Activated T-helper 1 cell treated with anti-CD3 and anti-CD28 coated beads, Interleukin-12 subunit alpha, Interleukin-12 subunit beta, Interleukin-2, Interleukin-4 antibody, amounts not matched to agents 30 ng/mL and 10 ng/mL and 1 ng/mL, durations not matched to agents 14 hours and 24 hours and 36 hours (primary cell): ENCODE measurements at places on chromosomes 5 and 9. TPM values are rescaled to one million over a fixed set of nuclear protein-coding genes. Genes with fewer than 3 reads are reported as not detected.

The PPP3R2 gene
- total RNA-seq = not detected in 2 replicates

The C5orf24 gene
- total RNA-seq = 42.2 and 43.2 TPM in 2 replicates

DNA sequence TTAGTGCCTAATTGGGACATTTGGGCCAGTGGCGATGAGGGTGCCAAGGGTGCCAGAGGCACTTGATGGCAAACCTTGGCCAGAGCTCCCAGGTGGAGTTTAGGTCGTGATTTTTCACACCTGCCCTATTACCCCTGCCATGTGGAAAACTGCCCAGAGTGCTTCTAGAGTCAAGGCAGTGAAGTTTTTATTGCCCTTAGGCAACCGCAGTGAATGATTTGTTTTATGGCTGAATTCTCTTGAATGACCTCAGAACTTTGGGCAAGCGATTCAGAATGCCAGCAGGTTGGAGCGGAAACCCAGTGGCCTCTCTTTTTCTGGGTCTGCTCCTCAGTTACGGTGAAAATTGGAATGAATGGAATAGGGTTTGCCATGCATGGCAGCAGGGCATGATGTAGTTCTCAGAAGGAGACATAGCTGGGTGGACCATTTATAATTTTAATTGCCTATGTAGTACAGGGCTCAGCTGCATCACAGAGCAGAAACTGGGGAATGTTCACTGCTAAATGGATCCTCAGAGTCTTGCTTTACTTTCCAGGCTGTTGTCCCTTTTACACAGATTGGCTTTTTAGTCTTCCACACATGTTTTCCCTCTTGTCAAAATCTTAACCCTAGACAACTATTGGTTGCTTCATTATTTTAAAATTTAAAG, 820.0 kb upstream of the SEMA6A start:
- no peak for DNase-seq
- H3K27me3 ChIP-seq = no peaks in the 10 kb centered on the region
- H3K4me1 ChIP-seq = no peaks in the 10 kb centered on the region

DNA sequence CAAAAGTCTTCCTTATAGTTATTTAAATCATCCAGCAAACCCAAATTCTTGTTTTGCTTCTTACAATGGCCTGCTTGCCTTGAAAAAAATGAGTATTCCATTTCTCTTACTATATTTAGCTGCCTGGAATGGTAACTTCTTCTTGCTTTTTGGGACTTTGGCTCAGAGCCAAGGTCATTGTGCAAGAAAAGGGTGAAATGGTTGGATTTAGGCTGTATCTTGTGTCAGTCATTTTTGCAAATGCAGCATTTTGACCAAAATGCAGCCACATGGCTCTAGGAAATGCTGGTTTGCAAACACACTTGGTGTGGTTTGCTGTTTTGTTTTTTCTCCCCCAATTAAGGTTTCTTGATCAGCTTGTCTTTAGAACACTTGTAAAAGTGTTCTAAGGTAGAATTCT, 133.3 kb upstream of the ELL2 start:
- DNase-seq = no peak
- H3K4me3 ChIP-seq = no peak overlapping the region
- H3K27ac ChIP-seq = no peak overlapping the region
- H3K36me3 ChIP-seq = no peaks in the 10 kb centered on the region

The SPINK7 gene
- total RNA-seq = not detected in 2 replicates
